ENCODE measurements at places on chromosomes 7 and 10. TPM values are rescaled to one million over a fixed set of nuclear protein-coding genes. Genes with fewer than 3 reads are reported as not detected.

GRCh38 chr7:124784879-124785818 lies 19.6 kb upstream of the GPR37 start:
- no peak overlapping the region for H3K4me3 ChIP-seq
- no peak for ATAC-seq
- H3K36me3 ChIP-seq: no peaks in the 10 kb centered on the region
- H3K4me1 ChIP-seq: no peaks in the 10 kb centered on the region
- no peak overlapping the region for H3K27ac ChIP-seq

MMD2 gene
- total RNA-seq: not detected

DNA sequence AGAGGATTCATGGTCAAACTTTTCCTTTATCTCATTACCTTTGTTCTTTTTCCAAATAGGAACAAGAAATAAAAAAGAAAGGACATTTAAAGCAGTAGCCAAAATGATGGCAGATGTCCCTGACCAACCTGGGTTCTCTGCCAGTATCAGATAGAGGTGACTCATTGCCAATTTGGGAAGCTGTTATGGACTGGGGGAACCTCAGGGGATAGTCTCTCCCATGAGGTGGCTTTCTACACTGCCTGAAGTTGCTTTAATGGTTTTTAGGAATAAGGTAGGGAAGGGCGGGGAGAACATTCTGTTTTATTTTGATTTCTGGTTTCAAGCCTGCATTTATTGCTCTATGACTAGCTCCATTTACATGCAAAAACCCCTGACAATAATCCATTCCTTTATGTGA lies 457.9 kb upstream of the TPK1 start:
- no peaks in the 10 kb centered on the region for H3K27me3 ChIP-seq
- H3K27ac ChIP-seq: no peak overlapping the region

SPAG6 gene
- not detected for total RNA-seq

CD36 gene
- not detected for total RNA-seq

TMEM229A gene
- total RNA-seq: not detected

- no peak overlapping the region for H3K4me3 ChIP-seq
- no peak overlapping the region for H3K27ac ChIP-seq
- no peaks in the 10 kb centered on the region for H3K4me1 ChIP-seq
Observed at GRCh38 chr10:80924063-80924952, 386.6 kb downstream of the SH2D4B start.

GRCh38 chr7:27890205-27890849 lies 150.4 kb downstream of the TAX1BP1 start:
- H3K4me1 ChIP-seq: no peaks in the 10 kb centered on the region
- H3K27ac ChIP-seq: no peak overlapping the region
- no peak overlapping the region for H3K4me3 ChIP-seq
- ATAC-seq: peak; percentile 78

WDR91 gene
- total RNA-seq: 7.8 TPM

- H3K36me3 ChIP-seq: no peaks in the 10 kb centered on the region
- peaks cover 12% of the 10 kb centered on the region for H3K27me3 ChIP-seq
- no peaks in the 10 kb centered on the region for H3K4me1 ChIP-seq
- H3K27ac ChIP-seq: no peak overlapping the region
- H3K4me3 ChIP-seq: no peak overlapping the region
Observed at GRCh38 chr10:63919575-63920279, 398.5 kb downstream of the REEP3 start.

EGFR gene
- total RNA-seq: 0.02 TPM

DNA sequence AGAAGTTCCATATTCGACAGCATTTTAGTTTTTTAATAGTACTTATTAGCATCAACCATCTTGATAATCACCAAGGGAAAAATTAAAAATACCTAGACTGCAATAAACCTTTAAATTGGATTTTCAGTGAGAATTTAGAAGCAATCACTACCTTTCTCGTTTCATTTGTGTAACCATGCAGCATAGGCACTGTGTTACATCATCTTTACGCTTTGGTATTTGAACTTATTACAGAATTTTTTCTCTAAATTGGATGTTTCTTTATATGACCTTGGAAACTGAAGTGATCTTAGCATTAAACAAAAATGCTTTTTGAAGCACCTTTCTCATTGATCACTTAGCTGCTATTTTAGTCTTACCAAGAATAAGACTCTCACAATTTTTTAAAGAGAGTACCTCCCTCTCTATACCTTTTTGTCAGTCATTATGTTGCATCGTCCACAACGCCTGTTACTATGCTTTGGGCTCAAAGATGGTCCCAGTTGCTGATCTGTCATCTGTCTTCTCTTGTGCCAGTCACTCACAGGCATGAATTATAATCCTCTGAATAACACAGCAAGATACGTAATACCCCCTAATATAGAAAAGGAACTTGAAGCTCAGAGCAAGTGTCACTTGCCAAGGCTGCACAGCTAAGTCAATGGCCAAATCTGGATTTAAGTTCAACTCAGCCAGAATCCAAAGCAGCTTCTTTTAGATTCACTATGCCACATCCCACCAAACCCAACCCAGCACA lies 19.6 kb upstream of the ASCC1 start:
- H3K36me3 ChIP-seq: peaks cover 73% of the 10 kb centered on the region
- H3K4me3 ChIP-seq: no peak overlapping the region
- H3K27ac ChIP-seq: no peak overlapping the region
- no peaks in the 10 kb centered on the region for H3K27me3 ChIP-seq

DNA sequence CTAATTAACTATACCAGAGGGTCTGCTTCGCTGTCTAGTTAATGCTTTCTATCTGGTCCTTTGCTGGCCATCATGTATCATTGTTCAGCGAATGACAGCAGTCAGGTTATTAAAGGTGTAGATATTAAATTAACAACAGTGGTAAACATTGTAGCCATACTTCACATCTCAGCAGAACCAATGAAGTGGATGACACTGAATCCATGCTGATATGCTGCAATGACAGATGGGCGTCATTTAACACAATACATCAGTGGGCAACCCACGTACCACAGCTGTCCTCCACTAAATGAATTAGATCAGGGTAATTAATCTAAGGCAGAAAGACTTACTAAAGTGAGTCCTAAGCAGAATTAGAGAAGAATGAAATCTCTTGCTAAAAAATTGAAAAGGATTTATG lies 767.2 kb downstream of the NXPH1 start:
- no peaks in the 10 kb centered on the region for H3K4me1 ChIP-seq
- no peak overlapping the region for H3K27ac ChIP-seq
- no peaks in the 10 kb centered on the region for H3K27me3 ChIP-seq
- no peak overlapping the region for H3K4me3 ChIP-seq
- no peak for ATAC-seq
- no peaks in the 10 kb centered on the region for H3K36me3 ChIP-seq

- H3K4me1 ChIP-seq: no peaks in the 10 kb centered on the region
- no peak overlapping the region for H3K4me3 ChIP-seq
- no peaks in the 10 kb centered on the region for H3K36me3 ChIP-seq
- H3K27ac ChIP-seq: no peak overlapping the region
- H3K27me3 ChIP-seq: no peaks in the 10 kb centered on the region
- ATAC-seq: no peak
Observed at GRCh38 chr7:85997515-85997914, 646.2 kb upstream of the GRM3 start.

DNA sequence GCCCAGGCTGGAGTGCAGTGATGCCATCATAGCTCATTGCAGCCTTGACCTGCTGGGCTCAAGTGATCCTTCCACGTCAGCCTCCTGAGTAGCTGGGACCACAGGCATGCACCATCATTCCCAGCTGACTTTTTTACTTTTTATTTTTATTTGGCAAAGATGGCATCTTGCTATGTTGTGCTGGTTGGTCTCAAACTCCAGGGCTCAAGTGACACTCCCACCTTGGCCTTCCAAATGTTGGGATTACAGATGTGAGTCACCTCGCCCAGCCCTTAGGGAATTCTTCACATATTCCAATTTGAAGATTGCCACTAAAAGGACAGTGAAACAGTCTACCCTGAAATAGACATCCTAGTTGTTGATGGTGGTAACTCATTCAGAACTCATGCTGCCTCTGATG lies 27.7 kb downstream of the SUGCT start:
- H3K27me3 ChIP-seq: no peaks in the 10 kb centered on the region

DNA sequence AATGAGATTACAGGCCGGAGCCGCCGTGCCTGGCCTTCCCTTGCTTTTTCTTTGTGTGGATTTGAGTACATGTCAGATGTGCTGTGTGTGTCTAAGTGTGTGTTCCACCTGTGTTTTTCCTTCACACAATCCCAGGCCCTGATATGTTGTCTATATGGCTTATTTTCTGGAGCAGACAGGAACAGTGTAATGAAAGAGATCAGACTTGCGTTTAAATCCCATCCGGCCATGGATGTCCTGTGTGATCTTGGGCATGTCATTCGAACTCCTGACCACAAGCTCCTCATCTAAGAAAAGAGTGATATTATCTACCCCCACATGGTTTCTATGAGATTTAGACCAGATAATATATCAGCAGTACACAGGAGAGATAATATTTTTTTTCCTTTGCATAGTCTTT lies 37.2 kb downstream of the APBB1IP start:
- no peaks in the 10 kb centered on the region for H3K27me3 ChIP-seq
- peaks cover 63% of the 10 kb centered on the region for H3K4me1 ChIP-seq
- H3K36me3 ChIP-seq: peaks cover 66% of the 10 kb centered on the region
- H3K27ac ChIP-seq: peak overlapping the region; percentile 94
- peak overlapping the region; percentile 86 for H3K4me3 ChIP-seq
- peak; percentile 62 for ATAC-seq

GRCh38 chr10:61662794-61663259 lies at the start of gene CABCOCO1:
TSS of gene CABCOCO1 (plus strand) at chr10:61662929. CDS start at chr10:61662973, 44 bp downstream.
- H3K4me3 ChIP-seq: no peak within 1 kb of the TSS
- no peaks in the 10 kb centered on the region for H3K36me3 ChIP-seq
- H3K27ac ChIP-seq: no peak within 1 kb of the TSS

DNA sequence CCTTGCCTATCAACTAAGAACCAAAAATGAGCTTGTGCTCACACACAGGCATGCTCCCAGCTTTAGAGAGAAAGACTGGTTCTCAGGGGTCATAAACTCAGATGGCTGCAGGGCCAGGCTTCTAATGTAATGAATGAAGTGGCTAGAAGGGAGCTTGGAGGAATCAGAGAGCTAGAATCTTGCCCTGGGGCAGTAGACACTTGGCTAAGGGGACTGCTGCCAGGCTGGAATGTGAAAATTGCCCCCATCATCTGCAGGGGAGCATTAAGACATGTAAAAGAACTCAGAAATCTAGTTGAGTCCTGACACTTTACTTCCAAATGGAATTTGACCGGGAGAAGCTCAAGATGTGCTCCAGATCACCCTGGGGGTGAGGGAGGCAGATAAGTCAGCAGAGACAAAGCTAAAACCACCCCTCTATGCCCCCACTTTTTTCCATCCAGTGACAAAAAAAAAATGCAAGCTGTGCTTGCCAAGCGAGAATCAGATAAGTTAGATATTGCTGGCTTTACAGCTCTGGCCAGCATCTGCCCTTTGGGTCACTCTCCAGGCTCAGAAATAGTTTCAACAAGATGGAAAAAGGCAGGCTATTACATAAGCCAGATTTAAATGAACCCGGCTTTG lies 2.3 kb upstream of the SLC16A9 start:
- H3K4me3 ChIP-seq: no peak overlapping the region
- no peak for ATAC-seq
- H3K27ac ChIP-seq: no peak overlapping the region
- H3K27me3 ChIP-seq: peaks cover 35% of the 10 kb centered on the region
- no peaks in the 10 kb centered on the region for H3K4me1 ChIP-seq

IFIT3 gene
- total RNA-seq: 2.5 TPM

PHTF2 gene
- 123 TPM for total RNA-seq

PLAC9 gene
- not detected for total RNA-seq

DNA sequence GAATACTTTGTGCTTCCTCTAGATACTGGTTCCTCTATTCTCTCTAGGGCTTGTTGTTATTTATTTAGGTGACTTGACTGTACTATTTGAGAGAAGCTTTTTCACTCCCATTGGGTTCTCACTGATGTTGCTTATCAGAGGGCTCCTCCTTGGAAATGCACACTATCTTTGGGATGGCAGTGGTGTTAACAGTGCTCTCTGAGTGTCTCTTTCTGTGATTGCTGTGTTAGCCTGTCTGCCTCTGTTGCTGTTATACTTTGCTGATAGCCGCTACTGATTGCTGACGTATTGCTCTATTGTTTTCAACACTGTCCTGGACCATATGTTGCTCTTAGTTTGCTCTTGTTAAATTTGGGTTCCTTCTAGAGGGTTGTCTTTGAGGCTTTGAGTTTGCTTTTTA lies 34.7 kb downstream of the ZNF33A start:
- peaks cover 25% of the 10 kb centered on the region for H3K4me1 ChIP-seq
- no peak for ATAC-seq
- no peak overlapping the region for H3K4me3 ChIP-seq
- no peaks in the 10 kb centered on the region for H3K27me3 ChIP-seq

GARIN1A gene
- 1.8 TPM for total RNA-seq

CALCR gene
- not detected for total RNA-seq

GRCh38 chr10:47092831-47093230 lies 181.6 kb downstream of the PTPN20 start:
- H3K27me3 ChIP-seq: no peaks in the 10 kb centered on the region
- no peak overlapping the region for H3K27ac ChIP-seq
- no peaks in the 10 kb centered on the region for H3K4me1 ChIP-seq

EBLN1 gene
- total RNA-seq: not detected

DNA sequence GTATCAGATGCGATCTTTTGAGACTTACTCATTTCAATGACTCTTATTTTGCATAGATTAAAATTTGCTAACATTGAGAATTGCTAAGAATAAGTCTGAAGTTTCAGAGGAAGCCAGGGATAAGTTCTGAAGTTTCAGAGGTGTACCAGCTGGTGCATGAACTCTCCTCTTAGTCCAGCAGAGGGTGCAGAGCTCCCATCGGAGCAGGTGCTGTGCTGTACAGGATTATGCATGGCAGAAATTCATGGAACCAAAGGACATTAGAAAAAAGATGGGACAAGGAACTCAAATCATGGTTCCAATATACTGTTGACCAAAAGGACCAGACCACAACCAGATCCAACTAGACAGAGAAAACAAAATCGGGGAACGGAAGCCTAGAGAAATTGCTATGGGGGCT lies 41.9 kb downstream of the MGAM2 start:
- H3K36me3 ChIP-seq: no peaks in the 10 kb centered on the region
- H3K4me1 ChIP-seq: no peaks in the 10 kb centered on the region
- H3K27ac ChIP-seq: no peak overlapping the region
- H3K27me3 ChIP-seq: peaks cover 19% of the 10 kb centered on the region

Data from activated T-helper 17 cell treated with anti-CD3 and anti-CD28 coated beads, Interleukin-2, amount 50 U/mL, for 72 hours (primary cell).